Stimulated activated naive B cell treated with anti-CD40 and anti-IgM and Interleukin-4, amounts not matched to agents 10 μg/mL and 1 μg/mL and 100 μg/mL, for 72 hours (primary cell): ENCODE measurements at places on chromosomes 1 and 21.

- H3K27ac ChIP-seq, result peak overlapping the region; percentile 61
- DNase-seq, result peak; percentile 31
- no peaks in the 10 kb centered on the region for H3K27me3 ChIP-seq
- peaks cover 18% of the 10 kb centered on the region for H3K4me1 ChIP-seq
- H3K36me3 ChIP-seq, result peaks cover 53% of the 10 kb centered on the region
Measured at GRCh38 chr1:51506537-51506936, 12.5 kb downstream of the EPS15 start.

DNA sequence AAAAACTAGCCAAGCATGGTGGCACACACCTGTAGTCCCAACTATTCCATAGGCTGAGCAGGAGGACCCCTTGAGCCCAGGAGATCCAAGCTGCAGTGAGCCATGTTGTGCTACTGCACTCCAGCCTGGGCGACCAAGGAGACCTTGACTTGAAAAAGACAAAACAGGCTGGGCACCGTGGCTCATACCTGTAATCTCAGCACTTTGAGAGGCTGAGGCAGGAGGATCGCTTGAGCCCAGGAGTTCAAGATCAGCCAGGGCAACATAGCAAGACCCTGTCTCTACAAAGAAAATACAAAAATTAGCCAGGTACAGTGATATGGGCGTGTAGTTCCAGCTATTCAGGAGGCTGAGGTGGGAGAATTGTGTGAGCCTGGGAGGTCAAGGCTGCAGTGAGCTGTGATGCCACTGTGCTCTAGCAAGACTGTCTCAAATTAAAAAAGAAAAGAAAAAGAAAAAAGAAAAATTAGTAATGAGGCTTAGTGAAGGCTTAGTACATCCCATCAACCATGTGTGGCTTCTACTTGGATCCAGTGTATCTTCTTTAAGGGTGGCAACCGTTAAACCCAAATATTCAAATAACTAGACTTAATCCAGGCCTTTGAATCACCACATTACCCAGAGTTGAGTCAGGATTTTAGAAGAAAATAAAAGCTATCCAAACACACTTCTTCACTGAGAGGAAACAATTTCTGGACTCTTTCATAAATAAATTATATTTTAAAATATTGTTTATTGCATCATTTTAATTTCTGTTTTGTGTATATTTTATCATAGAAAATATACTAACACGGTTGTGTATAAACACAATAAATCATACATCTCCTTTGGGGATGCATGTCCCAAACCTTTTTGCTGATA lies 74.3 kb upstream of the RAB4A start:
- no peak for DNase-seq
- H3K4me1 ChIP-seq, result peaks cover 7% of the 10 kb centered on the region
- peaks cover 7% of the 10 kb centered on the region for H3K27me3 ChIP-seq
- no peaks in the 10 kb centered on the region for H3K36me3 ChIP-seq
- H3K27ac ChIP-seq, result no peak overlapping the region
- no peak overlapping the region for H3K4me3 ChIP-seq

- no peak for DNase-seq
- no peak overlapping the region for H3K27ac ChIP-seq
- H3K4me3 ChIP-seq, result no peak overlapping the region
- peaks cover 9% of the 10 kb centered on the region for H3K4me1 ChIP-seq
- no peaks in the 10 kb centered on the region for H3K36me3 ChIP-seq
Measured at GRCh38 chr1:19661721-19662228, 2.9 kb upstream of the HTR6 start.

- DNase-seq, result no peak
- H3K4me3 ChIP-seq, result no peak overlapping the region
- no peaks in the 10 kb centered on the region for H3K27me3 ChIP-seq
Measured at GRCh38 chr1:243548516-243548915, 292.7 kb downstream of the SDCCAG8 start.

GRCh38 chr21:16594191-16594590 lies 864.4 kb downstream of the USP25 start:
- H3K4me1 ChIP-seq, result no peaks in the 10 kb centered on the region
- H3K27me3 ChIP-seq, result no peaks in the 10 kb centered on the region
- DNase-seq, result no peak
- no peaks in the 10 kb centered on the region for H3K36me3 ChIP-seq

DNA sequence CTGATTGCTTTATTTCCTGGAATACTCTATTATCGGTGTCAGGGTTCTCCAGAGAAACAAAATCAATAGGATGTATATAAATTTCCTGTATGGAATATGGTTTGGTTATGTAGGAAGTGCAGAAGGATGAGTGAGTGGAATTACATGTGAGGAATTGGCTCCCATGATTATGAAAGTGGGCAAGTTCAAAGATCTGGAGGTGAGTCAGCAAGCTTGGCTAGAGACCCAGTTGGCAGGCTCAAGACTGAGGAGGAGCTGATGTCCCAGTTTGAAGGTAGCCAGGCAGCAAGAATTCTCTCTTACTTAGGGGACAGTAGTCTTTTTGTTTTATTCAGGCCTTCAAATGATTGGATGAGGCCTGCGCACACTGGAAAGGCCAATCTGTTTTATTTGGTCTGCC lies 57.5 kb downstream of the MAP3K7CL start:
- no peak overlapping the region for H3K27ac ChIP-seq
- peaks cover 7% of the 10 kb centered on the region for H3K4me1 ChIP-seq
- no peak for DNase-seq
- H3K27me3 ChIP-seq, result no peaks in the 10 kb centered on the region

DNA sequence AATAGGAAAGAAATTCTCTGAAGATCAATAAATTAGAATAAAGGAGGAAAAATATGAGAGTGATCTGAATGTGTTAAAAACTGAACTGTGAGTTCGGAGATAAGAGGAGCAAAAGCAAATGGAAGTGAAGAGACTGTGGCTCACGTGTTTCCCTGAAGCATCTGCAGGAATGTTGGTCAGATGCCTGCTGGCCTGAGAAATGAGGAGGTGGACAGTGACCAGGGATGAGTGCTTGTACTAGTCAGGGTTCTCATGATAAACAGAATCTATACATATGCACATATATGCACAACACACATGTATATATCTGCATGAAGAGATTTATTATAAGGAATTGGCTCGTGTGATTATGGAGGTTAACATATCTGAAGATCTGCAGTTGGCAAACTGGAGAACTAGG lies 103.4 kb upstream of the TIAM1 start:
- no peak overlapping the region for H3K4me3 ChIP-seq
- no peaks in the 10 kb centered on the region for H3K27me3 ChIP-seq
- peaks cover 6% of the 10 kb centered on the region for H3K4me1 ChIP-seq
- H3K27ac ChIP-seq, result no peak overlapping the region
- H3K36me3 ChIP-seq, result no peaks in the 10 kb centered on the region
- no peak for DNase-seq

DNA sequence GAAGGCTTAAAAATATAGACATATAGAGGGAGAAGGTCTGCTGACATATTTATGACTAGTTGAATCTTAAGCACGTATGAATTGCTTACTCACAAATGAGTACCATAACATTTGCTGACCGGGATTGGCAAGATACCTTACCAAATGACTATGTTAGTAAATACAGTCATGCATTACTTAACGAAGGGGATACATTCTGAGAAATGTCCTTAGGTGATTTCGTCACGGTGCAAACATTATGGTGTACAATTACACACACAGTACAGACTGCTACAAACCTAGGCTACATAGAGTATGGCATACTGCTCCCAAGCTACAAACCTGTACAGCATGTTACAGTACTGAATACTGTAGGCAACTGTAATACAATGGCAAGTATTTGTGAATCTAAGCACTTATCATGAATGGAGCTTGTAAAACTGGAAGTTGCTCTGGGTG lies 19.4 kb upstream of the UBE2U start:
- no peaks in the 10 kb centered on the region for H3K36me3 ChIP-seq
- H3K4me1 ChIP-seq, result peaks cover 3% of the 10 kb centered on the region
- H3K27me3 ChIP-seq, result no peaks in the 10 kb centered on the region
- no peak overlapping the region for H3K4me3 ChIP-seq
- no peak for DNase-seq
- no peak overlapping the region for H3K27ac ChIP-seq

DNA sequence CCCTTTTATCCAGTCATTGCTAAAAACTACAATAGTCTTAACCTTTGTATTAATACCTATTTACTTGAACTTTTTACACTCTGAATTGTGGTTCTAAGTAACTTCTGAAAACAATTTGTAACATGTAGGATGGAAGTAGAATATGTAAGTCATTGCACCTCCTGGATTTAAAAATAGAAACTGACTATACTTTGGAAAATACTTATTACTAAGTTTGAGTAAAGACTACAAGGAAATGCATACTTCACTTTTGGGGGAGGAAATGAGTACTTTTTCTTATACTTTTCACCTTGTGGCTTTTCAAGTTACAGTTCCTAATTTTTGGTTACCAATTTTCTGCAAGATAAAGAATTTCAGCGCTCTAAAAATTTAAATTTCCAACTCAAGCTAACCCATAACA lies 8.7 kb downstream of the RGS18 start:
- peaks cover 3% of the 10 kb centered on the region for H3K36me3 ChIP-seq
- DNase-seq, result no peak
- no peaks in the 10 kb centered on the region for H3K27me3 ChIP-seq
- H3K4me1 ChIP-seq, result no peaks in the 10 kb centered on the region

GRCh38 chr1:9317591-9318417 lies 25.1 kb downstream of the SPSB1 start:
- no peak for DNase-seq
- H3K27ac ChIP-seq, result peak overlapping the region; percentile 86
- no peaks in the 10 kb centered on the region for H3K27me3 ChIP-seq
- peaks cover 42% of the 10 kb centered on the region for H3K4me1 ChIP-seq

GRCh38 chr1:167676205-167676915 lies 45.4 kb upstream of the MPZL1 start:
- H3K4me1 ChIP-seq, result peaks cover 44% of the 10 kb centered on the region
- H3K4me3 ChIP-seq, result peak overlapping the region; percentile 4
- H3K27me3 ChIP-seq, result no peaks in the 10 kb centered on the region
- peaks cover 50% of the 10 kb centered on the region for H3K36me3 ChIP-seq

- no peaks in the 10 kb centered on the region for H3K4me1 ChIP-seq
- no peak overlapping the region for H3K27ac ChIP-seq
- H3K27me3 ChIP-seq, result peaks cover 33% of the 10 kb centered on the region
- H3K4me3 ChIP-seq, result no peak overlapping the region
- no peak for DNase-seq
- no peaks in the 10 kb centered on the region for H3K36me3 ChIP-seq
Measured at GRCh38 chr21:41615613-41616012, 107.7 kb upstream of the TMPRSS2 start.
